ENCODE measurements at places on chromosomes 7 and 10.

DNA sequence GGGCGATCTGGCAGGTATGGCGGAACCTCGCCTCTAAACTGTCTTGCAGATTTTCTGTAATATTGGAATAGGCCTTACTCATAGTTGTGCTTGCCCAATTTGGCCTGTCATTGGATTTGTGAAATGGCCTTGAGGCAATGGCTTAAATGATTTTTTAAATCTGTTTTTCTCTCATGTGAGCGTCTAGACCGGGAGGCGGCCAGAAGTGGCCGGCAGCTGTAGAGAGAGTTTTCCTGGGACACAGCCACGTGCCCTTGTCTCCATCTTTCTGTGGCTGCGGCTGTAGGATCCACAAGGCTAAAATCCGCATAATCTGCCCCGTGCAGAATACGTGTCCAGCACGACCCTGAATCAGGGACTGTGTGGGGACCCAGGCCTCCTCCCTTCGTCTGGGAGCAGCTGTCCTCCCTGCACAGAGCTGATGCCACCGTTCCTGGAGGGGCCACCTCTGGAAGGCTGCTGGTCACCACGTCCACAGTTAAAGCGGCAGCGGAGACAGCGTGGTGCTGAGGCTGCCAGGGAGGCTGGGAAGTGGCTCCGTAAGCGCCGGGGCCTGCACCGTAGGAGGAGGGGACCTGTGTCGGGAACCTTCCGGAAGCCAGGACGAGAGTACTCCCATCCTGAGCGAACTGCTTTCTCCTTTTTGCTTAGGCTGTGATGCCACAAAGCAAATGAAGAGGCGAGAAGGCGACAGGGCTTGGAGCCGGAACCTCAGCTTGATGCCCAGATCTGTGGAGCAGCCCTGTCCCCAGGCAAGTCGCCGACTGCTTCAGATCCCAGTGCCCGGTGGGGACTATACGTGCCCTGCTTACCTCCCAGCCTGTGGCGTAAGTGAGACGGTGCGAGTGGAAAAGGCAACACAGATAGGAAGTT is 99.8 kb downstream of the DYNC2I1 start:
- DNase-seq = no peak

GRCh38 chr7:153061910-153062528 is 302.5 kb downstream of the ACTR3B start:
- DNase-seq = peak; percentile 16

- no peak for DNase-seq
Measured at GRCh38 chr7:149586646-149587645, 89.3 kb upstream of the ZNF746 start.

GRCh38 chr7:151625606-151626005 is 105.9 kb upstream of the RHEB start:
- no peak for DNase-seq

DNA sequence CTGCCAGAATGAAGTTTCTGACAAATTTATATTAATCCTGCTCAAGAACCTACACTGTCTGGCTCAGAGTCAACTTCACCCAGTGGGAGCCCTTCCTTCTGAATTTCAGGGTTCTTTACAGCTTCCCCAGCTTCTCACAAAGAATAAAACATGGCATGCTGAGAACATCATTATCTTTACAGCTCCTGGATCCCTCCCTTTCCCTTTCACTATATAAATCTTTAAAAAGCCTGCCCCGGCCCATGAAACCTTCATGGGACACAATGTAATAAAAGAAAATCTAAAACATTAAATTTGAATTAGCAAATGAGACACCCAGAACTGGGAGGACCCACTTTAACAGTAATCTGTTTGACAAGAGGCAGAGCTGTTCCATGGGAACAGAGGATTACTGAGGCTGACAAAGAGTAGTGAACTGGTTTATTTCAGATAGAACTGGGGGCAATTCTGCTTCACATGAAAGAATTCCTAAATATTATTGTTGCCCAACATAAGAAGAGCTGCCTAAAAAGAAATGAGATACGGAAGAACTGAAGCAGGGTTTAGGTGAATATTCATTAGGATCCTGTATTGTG is 222.8 kb downstream of the THSD7A start:
- no peak for DNase-seq

DNA sequence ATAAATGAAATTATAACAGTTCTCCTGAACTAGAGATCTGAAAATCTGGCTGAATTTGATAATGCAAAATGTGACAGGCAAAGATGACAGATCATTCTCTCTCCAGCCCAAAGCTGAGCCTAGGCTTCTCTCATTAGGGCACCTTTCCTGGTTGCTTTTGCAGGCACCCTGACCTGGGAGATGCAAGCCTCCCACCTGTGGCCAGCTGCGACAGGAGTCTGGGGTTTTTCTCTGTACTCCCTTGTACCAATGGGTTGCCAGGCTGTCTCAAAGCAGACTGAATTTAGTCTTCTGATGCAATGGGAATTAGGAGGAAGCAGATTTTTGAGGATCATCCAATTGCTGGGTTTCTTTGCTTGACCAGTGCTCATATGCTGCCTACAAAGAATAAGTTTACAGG is 85.0 kb upstream of the EFCAB10 start:
- no peak for DNase-seq

DNA sequence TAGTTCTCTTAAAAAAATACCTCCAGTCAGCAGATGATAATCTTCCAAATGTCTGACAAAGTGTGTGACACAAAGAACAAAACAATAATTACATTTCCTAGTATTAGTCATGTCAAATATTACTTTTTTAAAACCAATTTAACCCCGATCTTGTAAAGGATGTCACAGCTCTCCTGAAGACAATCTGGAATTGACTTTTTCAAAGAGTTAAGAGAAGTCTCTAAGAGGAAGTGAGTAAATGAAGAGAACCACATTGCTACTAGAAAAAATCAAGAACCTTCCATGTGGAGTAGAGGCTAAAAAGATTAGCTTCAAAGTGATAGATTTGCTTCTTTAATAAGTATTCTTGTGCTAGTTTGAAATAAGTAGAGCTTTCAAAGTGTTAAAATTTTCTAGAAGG is 218.2 kb upstream of the IMMP2L start:
- no peak for DNase-seq

GRCh38 chr10:10209167-10209566 is 808.5 kb upstream of the CELF2 start:
- DNase-seq = no peak

DNA sequence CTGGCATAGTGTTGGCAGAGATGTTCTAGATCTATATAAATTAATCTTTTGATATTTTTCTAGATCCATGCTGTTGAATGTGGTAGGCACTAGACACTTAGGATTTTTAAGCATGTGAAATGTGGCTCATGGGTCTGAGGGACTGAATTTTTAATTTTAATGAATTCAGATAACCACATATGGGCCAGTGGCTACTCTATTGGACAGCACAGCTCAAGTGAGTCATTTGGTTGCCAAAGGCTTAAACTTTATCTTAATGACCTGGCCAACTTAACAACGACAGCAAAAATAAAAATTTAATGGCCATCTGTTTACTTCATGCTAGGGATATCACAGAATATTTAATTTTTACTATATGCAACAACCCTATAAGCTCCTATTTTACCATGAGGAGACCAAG is 61.4 kb downstream of the CDK14 start:
- no peak for DNase-seq

GRCh38 chr10:70052462-70053217 is at the start of gene MACROH2A2:
Gene MACROH2A2 (plus strand): TSS chr10:70052846. CDS start chr10:70075659, 22,813 bp downstream.
- peak; percentile 47 for DNase-seq

DNA sequence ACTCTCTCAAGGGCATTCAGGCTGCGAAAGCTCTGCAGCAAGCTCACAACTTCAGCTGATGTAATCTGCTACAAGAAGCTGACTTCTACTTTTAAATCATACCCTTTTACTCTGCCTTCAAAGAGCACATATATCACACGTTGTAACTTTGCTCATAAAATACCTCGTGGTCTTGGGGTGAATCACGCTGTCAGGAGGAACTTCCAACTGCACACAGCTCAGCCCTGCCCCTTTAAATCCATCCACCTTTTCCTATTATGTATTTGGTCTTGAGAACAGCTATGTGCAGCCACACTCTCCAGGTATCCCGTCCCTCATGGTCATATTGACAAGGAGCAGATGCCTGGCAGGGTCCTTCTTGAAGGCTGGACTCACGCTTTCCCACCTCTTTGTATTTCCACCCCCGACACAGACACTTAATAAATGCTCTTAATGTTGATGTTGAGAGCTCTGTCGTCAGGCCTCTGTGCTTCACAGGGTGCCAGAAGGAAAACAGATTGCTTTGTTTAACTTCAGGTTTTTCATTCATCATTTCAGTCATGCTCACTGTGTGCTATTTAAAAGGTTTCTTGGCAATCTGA is 47.6 kb downstream of the ICA1 start:
- no peak for DNase-seq

DNA sequence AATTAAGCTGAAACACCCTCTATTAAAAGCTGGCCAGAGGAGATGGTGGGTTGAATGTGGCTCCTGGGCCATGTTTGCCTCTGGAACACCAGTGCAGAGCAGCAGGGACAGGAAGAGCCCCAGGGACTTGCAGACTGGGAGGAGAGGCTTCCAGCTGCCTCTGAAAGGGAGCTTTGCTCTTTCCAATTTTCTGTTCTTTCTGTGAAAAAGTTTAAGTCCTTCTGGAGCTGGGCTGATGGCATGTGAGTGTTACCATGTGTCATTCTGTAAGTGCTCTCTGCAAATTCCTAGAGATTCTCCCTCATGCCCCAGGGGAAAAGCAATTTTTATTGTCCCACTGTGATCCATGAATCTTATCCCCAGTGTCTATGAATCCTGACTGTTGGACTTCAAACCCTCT is 112.8 kb upstream of the LANCL2 start:
- no peak for DNase-seq

- DNase-seq = no peak
Measured at GRCh38 chr10:34530778-34531177, 284.3 kb downstream of the PARD3 start.

GRCh38 chr10:15293862-15294842 is 76.9 kb downstream of the FAM171A1 start:
- no peak for DNase-seq

DNA sequence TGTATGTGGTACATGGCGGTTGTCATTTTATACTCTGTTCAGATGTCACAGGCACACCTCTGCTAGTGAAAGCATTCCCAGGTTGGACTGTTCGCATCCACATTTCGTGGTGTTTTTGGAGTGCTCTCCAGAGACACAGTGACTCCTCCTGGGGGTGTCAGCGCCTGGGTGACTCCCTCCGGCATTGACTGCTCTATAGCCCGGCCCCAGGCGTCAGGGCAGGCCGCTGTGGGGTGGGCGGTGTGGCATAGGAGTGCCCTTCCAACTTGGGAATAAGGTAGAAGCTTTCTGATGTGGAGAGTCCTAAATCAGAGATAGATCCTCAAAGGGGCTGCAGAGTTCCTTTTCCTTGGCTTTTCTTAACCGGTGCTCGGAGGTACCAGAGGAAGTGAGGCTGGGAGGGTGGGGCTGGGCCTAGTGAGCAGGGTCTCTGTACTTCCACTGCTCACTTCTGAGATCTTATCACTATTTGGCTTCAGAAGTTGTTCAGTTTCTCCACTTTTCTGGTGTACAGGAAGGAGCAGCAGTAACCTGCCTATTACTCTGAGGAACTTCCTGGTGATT is 32.3 kb downstream of the CCNY start:
- no peak for DNase-seq

GRCh38 chr7:19964246-19964645 is 190.8 kb upstream of the TMEM196 start:
- DNase-seq = no peak

- DNase-seq = no peak
Measured at GRCh38 chr7:95596198-95597063, at the start of gene PDK4. Gene PDK4 (minus strand): TSS chr7:95596516. CDS start chr7:95596293, 223 bp downstream.

DNA sequence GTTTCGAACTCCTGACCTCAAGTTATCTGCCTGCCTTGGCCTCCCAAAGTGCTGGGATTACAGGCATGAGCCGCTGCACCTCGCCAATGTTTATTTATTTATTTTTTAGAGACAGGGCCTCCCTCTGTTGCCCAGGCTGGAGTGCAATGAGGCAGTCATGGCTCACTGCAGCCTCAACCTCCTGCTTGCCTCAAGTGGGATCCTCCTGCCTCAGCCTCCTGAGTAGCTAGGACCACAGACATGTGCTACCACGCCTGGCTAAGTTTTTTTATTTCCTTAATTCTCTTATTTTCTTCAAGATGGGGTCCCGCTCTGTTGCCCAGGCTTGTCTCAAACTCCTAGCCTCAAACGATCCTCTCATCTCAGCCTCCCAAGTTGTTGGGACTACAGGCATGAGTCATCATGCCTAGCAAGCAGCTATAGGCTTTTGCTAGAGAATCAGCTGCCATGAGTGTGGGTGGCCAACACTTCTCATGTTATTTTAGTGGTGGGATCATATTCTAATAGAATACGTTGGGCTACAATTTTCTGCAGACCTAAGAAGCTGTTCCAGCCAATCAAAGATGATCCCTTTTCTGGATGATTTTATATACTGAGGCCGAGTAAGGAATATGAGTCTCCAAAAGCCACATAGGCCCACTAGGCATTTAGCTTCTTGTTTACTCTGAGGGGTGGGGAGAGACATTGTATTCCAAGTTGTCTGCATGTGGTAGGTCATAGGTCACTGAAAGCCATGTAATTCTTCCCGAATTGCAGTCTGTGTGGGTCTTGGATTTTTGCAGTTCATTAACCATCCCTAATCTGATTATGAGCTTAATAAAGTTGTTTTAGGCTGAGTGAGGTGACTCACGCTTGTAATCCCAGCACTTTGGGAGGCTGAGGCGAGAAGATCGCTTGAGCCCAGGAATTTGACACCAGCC is 7.6 kb upstream of the TMEM248 start:
- no peak for DNase-seq

GRCh38 chr7:5381071-5381772 is 42.4 kb downstream of the TNRC18 start:
- no peak for DNase-seq

- DNase-seq = no peak
Measured at GRCh38 chr10:27564398-27564797, 60.3 kb downstream of the RAB18 start.

Measured in activated CD4-positive, alpha-beta memory T cell treated with anti-CD3 and anti-CD28 coated beads for 36 hours (primary cell).